Eye (tissue), 1 donor: ENCODE measurements at places on chromosomes 12 and 14.
A peak's percentile ranks its signal among the peaks of the same experiment; 100 is the strongest.

DNA sequence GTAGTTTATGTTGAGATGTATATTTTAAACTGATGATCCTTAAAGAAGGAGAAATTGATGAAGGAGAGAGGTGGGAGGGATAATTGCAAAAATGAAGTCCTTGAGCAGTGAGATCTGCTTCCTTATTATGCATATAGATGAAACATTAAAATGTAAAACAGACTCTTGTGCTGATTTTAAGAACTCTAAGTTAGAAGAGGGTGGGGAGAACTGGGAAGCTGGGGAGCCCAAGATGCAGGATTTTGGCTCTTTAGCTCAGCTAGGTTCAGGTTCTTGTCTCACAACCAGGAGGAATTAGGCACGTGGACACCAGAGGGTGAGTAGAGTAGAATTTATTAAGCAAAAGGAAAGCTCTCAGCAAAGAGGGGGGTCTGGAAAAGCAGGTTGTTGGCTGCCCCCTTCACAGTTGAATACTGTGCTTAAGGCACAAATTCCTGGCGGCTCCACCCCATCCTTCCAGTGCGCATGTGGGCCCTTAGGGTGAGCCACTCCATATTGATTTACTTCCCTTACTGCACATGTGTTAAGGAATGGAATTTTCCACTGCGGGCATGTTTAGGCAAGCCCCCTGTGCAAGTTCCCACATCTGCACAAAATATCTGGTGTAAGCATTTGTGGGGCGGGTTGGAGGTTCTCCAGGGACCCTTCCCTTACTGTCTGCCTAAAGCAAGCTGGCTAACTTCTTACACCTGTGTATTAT is 141.9 kb downstream of the BICD1 start:
- no peak for DNase-seq

GRCh38 chr14:51554953-51555352 is 96.8 kb upstream of the FRMD6 start:
- DNase-seq = no peak

DNA sequence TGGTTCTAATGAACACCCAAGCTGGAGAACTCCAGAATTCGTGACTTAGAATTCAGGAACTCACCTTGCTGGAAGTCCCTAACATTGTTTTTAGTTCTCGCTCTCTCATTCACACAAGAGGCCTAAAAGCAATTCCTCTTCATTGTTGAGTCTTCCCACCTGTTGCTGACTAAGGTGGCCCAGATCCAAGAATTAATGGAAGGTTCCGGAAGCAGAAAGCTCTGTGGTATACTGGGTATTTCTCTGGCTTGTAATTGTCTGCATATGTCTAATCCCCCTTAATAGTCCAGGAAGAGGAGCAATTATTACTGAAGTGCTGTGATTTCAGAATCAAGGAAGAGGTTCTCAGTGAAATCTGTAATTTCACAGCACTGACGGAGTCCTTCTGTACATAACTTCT is 31.4 kb downstream of the TMEM233 start:
- no peak for DNase-seq

DNA sequence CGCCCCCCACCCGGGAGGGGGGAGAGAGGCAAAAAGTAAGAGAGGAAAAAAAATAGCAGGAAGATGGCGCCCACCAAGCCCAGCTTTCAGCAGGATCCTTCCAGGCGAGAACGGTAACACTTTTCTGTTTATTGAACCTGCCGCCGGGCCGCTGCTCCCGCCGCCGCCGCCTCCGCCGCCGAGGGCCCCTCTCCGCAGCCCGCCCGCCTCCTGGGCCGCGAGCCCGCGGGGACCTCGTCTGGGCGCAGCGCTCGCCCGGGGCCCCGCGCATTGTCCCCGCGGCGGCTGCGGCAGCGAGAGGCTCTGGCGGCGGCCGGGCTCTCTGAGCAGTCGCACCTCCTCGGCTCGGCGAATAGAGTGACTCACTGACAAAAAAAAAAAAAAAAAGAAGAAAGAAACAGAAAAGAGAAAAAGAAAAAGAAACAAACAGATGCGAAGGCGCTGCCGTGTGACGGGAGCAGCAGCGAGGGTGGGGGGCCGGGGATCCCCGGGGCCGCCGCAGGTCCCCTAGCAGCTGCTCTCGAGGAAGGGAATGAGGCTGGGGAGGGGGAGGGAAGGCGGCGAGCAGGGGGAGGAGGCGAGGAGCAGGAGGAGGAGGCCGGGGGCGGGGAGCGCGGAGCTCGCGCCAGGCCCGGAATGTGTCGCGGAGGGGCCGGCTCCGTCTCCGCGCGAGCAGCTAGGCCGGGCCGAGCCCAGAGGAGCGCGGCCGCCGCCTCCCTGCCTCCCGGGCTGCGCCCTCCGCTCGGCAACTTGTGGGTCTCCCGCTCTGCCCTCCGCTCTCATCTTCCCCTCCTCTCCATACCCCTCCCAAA is 781 bp downstream of the NPAS3 start:
- DNase-seq = peak; percentile 93

DNA sequence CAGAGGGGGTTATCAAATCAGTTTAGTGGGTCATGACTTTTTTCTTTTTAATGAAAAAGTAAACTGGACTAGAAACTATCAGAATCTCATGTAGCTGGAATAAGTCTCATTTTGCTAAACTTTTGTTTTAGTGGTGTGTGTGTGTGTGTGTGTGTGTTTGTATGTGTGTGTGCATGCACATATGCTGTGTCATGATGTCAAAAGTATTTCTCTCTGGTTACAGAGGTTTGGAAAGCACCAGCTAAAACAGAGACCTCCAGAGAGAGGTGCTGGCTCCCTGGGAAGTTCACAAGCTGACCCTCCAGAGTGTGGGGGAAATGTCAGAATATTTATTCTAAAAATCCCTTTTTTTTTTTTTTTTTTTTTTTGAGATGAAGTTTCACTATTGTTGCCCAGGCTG is 114.7 kb downstream of the LGMN start:
- no peak for DNase-seq

DNA sequence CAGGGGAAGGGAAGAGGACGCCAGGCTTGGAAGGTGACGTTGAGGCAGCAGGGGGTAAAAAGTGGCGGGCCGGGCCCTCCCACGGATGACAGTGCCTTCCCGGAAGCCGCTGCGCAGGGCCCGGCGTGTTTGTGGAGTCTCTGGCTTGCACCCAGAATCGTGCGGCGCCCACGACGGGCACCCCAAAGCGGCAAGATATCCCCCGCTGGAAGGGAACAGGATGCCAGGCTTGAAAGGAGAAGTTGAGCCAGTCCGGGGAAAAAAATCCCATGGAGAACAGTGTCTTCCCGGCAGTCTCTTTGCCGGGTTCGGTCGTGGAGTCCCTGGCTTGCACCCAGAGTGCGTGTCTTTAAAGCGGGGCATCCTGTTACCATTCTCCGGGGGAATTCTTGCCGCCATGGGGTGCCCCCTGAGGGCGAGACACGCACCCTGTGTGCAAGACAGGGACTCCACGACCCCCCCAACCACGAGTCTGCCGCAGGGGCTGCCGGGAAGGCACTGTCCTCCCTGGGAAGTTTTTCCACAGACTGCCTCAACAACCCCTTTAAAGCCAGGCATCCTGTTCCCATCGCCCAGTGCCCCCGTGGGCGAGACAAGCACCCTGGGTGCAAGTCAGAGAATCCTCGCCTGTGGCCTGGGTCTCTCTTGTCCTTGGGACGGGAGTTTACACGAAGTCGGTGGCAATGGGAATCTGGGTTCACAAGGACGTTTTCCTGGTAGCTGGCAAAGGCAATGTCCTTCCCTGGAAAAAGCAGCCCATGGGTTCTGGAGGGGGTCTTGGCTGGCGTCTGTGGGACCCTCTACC is 156.1 kb upstream of the ALG10B start:
- DNase-seq = no peak
